ENCODE measurements at places on chromosomes 5 and 9. TPM values are rescaled to one million over a fixed set of nuclear protein-coding genes. Genes with fewer than 3 reads are reported as not detected.

PCDHGA7 gene
- total RNA-seq, result not detected

SPINK13 gene
- total RNA-seq, result not detected

ADGRV1 gene
- not detected for total RNA-seq

FOXD4L4 gene
- not detected for total RNA-seq

GRAMD2B gene
- total RNA-seq, result 4.6 TPM

PCDHGA10 gene
- not detected for total RNA-seq

SLC1A3 gene
- total RNA-seq, result not detected

ADRA1B gene
- total RNA-seq, result not detected

CCNJL gene
- total RNA-seq, result not detected

FBP2 gene
- not detected for total RNA-seq

DNA sequence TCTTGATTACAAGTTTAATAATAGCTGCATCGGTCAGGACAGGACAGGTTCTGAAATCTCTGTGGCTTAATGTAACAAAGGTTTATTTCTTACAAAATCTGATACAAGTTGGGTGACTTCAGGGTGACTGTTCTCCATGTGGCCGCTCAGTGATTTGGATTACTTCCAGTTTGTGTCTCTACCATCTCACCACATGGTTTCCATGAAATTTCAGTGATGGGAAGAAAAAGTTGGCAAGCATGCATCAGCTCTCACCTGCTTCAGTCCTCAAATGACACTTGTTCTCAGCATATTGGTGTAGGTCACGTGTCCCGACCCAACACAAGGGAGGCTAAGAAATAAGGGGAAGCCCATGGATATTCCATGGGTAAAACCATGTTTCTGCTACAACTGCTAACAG, 7.8 kb upstream of the TMEM268 start:
- no peak for DNase-seq

DNA sequence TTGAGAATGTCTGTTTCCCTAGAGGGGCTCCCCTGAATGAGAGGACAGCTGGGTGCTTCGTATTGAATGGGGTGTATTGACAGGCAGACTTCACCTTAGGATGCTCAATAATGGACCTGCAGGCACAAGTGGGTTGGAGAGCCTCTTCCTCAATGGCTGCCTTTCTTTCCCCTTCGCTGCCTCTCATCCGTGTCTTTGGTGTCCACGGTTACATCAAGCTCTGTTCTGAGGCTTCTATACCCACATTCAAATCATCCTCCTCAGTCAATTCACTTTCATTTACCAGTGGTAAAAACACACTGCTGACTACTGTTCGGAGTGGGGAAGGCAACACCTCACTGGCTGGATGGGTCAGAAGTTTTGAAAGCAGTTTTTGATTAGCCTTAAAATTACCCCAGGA, 20.6 kb downstream of the LIX1 start:
- DNase-seq, result no peak

- DNase-seq, result no peak
Measured at GRCh38 chr9:105413525-105413924, 34.3 kb upstream of the FSD1L start.

- DNase-seq, result no peak
Measured at GRCh38 chr5:150593996-150594395, 46.5 kb upstream of the SYNPO start.

DNA sequence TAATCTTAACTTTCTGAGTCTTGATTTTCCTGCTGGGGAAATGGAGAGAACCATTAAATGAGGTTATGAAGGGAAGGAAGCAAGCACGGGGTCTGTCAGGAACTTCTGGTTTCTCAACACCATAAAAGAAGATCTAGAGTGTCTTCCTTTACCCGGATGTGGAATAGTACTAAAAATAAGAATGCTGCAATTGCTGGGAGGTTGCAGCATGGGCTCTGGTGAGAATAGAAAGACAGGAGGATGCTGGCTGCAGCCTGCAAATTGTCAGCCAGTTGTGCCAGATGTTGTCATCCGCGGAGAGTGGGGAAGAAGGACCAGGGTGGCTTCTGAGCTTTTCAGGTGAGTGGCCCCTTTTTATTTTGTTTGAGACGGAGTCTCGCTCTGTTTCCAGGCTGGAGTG, 69.3 kb upstream of the STC2 start:
- DNase-seq, result no peak

GRCh38 chr9:125296843-125297372, 35.3 kb downstream of the GAPVD1 start:
- DNase-seq, result no peak

DNA sequence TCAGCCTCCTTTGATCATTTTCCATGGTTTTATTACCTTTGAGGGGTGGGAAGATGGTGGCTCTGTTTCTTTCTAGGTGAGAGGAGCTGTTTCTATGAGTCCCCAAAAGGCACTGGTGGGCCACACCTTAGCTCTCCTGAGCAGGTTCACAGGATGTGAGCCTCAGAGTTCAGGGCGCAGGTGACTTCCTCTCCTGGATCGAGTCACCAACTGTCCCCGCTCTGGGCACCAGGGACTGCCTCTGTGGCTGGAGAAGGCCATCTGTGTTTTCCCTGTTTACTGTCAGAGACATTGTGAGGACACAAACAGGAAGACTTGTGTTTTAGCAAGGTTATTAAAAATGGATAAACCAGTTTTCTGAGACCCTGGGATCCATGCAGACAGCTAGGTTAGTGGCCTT, 68.5 kb downstream of the IL31RA start:
- DNase-seq, result no peak

DNA sequence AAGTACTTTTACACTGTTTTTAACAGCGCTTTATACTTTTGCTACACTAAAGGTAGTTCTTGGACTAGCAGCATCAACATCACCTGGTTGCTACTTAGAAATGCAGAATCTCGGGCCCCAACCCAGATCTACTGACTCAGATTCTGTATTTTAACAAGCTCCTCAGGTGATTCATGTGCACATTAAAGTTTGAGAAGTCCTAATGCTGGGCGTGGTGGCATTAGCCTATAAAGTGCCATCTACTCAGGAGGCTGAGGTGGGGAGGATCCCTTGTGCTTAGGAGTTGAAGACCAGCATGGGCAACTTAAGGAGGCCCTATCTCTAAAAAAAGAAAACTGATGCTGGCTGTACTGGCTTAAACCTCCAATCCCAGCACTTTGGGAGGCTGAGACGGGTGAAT, 26.7 kb downstream of the TMEM252 start:
- DNase-seq, result no peak

GRCh38 chr5:176821441-176821840, 11.1 kb downstream of the UNC5A start:
- DNase-seq, result no peak

GRCh38 chr9:93116072-93116961, 17.7 kb downstream of the NINJ1 start:
- DNase-seq, result no peak

DNA sequence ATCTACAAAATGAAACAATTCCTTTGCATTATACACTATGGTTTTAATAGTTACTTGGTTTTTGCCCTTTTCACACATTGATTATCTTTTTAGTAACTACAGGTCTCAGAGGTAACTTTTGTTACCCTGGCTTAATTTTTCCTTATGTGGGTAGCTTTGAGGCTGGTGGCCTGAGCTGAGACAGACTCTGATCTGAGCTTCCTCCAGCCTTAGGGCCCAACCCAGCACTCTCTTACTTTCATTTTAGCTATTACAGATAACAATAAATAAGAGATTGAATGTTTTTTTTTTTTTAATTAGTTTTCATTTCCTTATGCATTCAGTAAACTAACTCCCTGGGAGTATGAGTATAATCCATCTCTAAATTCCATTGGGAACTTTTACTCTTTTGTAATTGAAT, 15.1 kb upstream of the OXCT1 start:
- no peak for DNase-seq

GRCh38 chr5:170783498-170784247, at the start of gene GABRP:
TSS of gene GABRP (plus strand) at chr5:170783725. CDS start at chr5:170788616, 4,891 bp downstream.
- no peak for DNase-seq

- no peak for DNase-seq
Measured at GRCh38 chr5:122882831-122883230, 37.4 kb downstream of the SNX24 start.

GRCh38 chr9:114501796-114502682, 3.2 kb downstream of the WHRN start:
- DNase-seq, result no peak

DNA sequence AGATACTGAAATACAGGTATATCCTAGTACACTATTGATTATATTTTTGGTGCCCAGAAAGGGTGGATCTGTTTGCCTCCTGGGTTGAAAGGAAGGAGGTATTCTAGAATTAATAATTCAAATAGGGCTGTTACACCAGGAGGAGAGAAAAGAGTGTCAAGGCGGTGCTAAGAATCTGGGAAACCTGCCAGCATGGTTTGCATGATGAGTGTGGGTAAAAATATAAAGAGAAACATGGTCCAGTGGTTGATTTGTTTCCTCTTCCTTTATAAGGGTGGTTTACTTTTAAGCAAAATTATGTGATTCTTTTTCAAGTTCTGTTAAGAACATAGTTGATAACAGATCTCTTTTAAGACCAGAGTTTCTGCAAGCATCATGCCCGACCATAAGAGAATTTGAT, 69.4 kb upstream of the NFIB start:
- no peak for DNase-seq

DNA sequence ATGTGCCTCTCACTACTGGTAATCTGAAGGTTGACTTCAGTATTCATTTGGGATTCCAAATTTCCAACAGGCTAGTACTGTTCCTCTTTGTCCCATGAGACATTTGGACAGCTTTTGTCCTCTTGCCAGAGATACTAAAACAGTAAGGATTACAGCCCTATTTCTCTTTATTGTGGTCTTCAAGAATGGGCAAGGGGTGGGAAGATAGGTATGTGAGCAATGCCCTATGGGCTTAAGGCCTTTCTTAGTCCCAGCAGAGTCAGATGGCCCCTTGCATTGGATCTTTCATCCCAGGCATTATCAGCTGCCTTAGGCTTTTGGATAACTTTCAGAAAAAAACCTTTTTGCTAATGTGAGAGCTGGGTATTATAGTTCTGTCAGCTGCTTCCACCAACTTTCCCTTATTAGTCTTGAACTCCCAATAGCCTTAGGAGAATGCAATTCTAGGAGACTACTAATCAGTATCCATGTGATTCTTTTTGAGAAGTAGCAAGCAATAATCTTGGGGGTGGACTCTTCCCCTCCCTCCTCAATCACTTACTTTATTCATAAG, 361.1 kb upstream of the NUDT12 start:
- DNase-seq, result no peak

DNA sequence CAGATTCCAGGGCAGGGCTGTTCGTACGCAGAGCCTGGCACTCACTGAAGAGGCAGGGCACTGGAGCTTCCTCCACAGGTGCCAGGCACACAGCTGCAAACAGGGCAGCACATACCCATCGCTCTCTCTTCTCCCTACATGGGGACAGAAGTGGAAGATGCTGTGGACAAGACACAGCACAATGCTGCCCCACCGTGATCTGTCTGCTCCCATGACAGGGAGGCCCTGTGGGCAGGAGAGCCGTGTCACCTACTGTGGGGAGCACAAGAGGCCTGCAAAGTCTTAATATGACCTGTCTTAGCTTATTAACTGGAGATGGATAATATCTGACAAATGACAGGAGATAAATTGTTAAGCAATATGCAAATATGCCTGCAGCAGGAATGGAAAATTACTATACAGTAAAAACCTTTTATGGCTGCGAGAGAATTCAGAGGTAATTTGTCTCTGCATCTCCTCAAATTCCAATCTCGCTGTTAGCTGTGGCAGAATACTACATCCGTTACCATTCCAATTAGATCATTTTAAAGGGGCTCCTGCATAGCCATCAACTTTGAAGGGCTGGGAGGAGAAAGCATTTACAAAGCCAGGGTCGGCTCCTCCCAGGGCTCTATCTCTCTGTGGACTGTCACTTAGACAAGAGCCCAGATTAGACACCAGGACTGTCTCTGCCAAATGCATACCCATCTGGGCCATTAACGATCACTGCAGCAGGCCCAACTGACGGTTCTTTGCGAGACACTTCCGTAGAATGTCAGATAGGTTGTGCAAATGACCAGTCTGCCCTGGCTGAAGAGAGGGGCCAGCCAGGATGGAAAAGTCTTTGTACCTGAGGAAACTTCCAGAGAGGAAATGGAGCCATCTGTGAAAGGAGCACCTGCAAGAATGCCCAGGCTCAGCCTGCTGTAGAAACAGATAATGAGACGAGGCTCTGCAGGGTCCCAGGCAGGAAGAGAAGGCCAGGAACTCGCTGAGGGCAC, 90.7 kb upstream of the FSTL4 start:
- DNase-seq, result no peak

DNA sequence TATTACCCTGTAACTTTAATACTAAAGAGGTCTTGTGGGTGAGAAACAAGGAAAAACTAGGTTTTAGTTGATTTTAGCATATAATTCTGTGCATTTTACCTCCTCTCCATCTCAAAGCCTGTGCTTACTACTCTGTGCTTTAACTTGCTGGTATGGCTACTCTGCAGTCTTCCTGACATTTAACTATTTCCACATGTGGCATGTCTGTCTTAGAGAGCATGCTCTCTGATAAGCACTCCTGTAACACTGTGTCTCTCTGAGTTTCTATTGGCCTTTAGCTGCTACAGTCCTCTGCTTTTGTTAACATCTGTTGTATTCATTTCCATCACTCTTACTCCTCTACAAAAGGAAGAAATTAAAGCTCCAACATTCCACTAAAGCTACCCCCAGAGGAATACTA, 418.3 kb downstream of the RAB3C start:
- no peak for DNase-seq

- no peak for DNase-seq
Measured at GRCh38 chr5:174198541-174198940, 153.0 kb downstream of the NSG2 start.

- DNase-seq, result no peak
Measured at GRCh38 chr5:17177501-17178372, 39.7 kb upstream of the BASP1 start.

GRCh38 chr5:78586251-78586650, 62.3 kb downstream of the LHFPL2 start:
- DNase-seq, result no peak

DNA sequence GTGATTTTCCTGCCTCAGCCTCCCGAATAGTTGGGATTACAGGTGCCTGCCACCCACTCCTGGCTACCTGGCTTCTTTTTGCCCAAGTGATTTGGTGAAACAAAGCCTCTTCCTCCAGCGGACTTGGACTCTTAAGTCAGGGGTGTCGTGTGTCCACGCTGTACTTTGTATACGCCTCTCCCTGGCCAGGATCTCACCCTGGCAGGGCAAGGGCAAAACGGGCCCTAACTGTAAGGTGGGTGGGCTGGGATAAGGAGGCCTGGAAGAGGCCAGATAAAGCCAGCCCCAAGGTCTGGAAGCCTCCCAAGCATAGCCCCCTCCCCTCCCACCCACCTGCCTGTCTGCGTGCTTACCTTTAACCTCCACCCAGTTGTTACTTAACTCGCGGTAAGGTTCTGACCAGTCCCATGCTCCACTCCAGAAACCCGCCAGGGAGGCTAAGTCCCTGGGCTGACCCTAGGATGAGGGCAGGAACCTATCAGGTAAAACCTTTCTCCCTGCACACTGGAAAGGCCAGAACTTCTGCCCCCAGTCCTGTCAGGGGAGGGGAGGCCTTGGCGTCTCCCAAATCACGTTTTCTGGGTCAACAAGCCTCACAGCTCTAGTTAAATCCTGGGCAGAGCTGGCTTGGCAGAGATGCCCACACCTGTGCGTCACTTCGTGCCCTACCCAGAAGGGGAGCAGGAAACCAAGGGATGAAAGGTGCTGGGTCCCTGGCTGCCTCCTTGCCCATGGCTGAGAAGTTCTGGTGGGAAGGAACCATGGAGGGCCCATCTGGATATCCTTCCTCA, 8.4 kb downstream of the CDK9 start:
- DNase-seq, result no peak

- no peak for DNase-seq
Measured at GRCh38 chr9:109535365-109535764, 37.3 kb upstream of the PTPN3 start.

All from activated CD4-positive, alpha-beta memory T cell treated with anti-CD3 and anti-CD28 coated beads, Interleukin-2, amount 10 ng/mL, durations not matched to agents 7 days and 5 days (primary cell).